ENCODE measurements at places on chromosomes 13 and 19.

DNA sequence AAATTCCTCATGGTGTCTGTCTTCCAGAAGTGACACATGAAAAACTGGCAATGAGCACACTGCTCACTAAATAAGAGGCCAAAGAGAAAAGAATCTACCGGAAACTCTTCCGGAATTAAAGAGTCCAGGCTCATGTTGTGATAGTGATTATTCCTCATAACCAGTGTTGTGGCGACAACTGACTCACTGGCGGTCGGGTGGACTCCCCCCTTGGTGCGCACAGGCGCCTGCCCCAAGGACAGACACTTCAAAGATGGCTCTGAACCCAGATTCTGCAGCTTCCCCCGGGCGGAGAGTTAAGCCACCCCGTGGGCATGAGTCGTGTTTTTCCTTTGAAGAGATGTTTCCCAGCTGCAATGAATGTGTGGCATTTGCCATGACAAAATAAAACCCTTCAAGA, 10.3 kb downstream of the IL17D start:
- DNase-seq, result peak; percentile 18

DNA sequence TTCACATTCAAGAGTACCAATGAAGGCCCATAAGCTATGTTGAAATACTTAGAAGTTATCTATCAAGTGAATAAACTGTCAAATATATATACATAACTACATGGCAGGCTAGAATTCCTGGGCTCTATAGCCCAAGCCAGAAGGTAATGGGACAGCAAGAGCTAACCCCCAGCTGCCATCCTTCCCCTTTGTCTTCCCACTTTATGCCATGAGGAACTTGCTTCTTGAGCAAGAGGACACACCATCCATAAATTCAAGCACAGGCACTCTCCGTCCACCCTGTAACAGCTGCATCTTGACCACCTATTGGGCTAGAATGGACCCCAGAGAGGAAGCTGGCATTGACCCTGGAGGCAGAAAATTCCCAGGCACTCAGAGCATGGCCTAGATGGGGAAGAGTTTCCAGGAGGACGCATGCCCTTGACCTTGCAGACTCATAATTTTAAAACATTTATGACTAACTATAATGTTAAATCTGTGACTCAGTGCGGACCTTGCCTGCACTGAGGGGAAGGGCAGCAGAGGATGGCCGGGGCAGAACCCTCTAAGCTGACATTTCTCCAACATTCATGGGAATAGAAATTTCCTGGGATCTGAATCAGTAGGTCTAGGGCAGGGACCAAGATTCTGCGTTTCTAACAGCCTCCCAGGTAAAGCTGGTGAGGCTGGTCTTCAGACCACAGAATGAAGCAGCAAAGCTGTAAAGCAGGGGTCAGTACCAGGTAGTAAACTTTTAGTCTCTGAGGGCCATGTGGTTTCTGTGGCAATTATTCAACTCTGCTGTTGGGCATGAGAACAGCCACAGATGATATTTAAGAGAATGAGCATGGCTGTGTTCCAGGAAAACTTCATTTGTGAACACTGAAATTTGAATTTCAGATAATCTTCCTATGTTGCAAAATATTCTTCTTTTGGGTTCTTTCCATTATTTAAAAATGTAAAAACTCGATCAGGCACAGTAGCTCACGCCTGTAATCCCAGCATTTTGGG, 71.4 kb upstream of the CLDN10 start:
- DNase-seq, result peak; percentile 37

GRCh38 chr19:31568724-31569123, 219.5 kb upstream of the TSHZ3 start:
- DNase-seq, result no peak

GRCh38 chr19:57210381-57210780, 19.1 kb downstream of the ZNF264 start:
- no peak for DNase-seq

DNA sequence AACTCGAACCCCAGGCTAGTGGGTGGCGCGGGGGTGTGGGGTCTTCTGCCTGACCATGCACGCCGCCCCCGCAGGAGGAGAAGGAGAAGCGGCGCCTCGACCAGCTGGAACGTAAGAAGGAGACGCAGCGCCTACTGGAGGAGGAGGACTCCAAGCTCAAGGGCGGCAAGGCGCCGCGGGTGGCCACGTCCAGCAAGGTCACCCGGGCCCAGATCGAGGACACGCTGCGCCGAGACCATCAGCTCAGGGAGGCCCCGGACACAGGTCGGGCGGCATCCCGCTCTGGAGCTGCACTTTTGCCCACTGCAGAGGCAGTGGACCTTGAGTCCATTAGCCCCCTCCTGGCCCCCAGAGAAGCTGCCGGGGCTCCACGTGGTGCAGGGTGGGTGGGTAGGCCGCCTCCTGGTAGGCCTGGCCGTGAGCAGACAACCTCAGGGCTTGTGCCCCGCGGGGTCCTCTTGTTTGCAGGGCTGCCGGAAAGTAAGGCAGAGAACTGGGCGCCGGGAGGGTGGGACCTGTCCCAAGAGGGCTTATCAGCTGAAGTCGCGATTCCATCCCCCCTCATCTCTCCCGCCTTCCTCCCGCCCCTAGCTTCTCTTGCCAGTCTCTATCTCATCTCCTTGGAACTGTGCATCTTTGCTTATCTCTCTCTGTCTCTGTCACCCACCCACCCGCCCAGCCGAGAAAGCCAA, 9.9 kb downstream of the CCDC124 start:
- DNase-seq, result no peak

DNA sequence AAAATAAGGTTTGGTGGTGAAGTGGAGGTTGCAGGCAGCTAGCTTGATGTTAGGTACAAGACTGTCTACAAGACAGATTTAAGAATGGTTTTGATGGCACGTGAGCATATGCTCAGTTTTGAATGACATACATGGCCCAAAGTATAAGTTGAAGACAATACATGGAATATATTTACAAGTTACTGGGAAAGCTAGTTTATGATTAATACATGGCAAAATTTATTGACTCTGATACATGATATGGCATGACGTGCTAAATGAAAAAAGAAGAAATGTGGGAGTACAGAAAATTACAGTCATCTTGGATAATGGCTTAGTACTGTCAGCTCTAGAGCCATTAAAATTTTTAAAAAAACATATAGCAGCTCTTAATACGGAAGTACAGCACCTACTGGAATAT, 4.4 kb downstream of the KLF5 start:
- no peak for DNase-seq

GRCh38 chr19:39154100-39154628, 28.6 kb downstream of the PAK4 start:
- no peak for DNase-seq

DNA sequence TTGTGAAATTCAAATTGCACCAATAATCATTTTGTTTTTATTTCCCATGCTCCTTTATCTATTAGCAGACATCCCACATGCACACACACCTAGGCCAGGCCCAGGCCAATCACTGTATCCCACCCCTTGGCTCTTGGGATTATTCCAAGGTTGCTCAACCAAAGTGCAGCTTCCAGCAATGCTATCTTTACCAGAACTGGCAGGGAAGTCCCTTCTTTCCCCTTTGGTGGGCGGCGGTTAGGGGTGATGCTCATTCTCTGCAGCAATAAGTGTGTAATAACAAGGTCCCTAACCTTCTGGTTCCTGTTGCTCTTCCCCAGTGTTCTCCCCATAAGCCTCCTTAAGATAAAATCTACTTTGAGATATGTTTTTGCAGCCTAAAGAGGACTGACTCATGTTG, 18.3 kb upstream of the KCTD12 start:
- DNase-seq, result peak; percentile 88

GRCh38 chr19:56837492-56838023, 3.0 kb downstream of the PEG3 start:
- peak; percentile 53 for DNase-seq

DNA sequence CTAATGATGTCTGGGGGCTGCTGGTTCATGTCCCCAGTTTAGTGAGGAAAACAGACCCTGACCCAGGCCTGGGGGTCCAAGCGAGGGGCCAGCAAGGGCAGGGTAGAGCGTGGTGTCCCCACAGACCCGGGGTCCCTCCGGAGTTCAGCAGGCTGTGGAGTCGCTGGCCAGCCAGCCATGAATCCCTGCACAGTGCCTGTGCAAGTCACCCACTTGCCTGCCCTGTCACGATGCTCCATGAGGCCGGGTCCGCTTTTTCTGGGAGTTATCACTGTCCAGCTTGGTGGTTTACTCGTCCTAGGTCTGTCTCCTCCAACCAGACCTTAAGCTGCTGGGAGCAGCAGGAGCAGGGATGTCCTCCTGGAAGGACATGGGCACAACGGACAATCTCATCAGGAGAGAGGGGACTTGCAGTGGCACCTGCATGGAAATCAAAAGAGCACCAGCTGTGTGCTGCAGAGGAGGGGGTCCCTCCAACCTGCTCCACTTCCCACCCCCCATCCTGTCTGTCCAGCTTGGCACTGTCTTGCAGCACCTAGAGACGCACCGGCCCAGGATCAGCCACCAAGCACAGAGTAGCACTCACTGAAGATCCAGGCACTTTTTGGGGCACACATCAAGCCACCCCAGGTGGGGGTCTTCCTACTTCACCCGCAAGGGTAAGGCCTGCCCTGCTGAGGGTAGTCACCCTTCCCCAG, 121.8 kb downstream of the URI1 start:
- DNase-seq, result no peak

GRCh38 chr13:42333613-42334328, 61.8 kb downstream of the AKAP11 start:
- peak; percentile 26 for DNase-seq

DNA sequence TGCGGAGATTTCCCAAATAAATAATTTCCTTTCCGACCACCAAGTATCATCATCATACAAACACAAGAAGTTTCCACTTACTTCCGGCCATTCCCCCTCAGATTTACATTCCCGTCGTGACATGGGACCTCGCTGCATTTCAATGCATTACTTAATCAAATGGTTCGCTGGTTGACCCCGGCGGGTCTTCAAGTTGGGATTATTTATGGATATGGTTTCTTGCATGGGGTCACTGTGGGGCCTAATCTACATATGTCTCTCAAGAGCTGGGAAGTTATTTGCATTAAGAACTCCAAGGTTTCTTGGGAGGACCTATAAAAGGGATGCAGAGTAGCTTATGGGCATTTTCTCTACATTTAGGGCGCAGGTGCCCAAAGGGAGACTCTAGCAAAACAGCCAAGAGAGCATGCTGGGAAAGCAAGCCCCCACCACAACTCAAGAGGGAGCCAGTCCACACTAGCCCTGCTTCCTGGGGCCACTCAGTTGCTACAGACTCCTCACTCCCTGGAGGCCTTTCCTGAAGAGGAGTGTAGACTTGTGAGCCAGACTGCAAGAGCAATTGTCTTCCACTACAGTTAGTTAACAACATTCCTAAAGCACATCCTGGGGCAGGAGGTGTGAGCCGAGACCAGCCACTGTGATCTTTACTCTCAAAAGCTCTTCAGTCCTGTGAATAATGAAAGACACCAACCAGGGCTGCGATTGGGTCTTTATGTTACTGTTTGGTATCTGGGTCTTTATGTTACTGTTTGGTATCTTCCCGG, 125.3 kb downstream of the KATNAL1 start:
- no peak for DNase-seq

DNA sequence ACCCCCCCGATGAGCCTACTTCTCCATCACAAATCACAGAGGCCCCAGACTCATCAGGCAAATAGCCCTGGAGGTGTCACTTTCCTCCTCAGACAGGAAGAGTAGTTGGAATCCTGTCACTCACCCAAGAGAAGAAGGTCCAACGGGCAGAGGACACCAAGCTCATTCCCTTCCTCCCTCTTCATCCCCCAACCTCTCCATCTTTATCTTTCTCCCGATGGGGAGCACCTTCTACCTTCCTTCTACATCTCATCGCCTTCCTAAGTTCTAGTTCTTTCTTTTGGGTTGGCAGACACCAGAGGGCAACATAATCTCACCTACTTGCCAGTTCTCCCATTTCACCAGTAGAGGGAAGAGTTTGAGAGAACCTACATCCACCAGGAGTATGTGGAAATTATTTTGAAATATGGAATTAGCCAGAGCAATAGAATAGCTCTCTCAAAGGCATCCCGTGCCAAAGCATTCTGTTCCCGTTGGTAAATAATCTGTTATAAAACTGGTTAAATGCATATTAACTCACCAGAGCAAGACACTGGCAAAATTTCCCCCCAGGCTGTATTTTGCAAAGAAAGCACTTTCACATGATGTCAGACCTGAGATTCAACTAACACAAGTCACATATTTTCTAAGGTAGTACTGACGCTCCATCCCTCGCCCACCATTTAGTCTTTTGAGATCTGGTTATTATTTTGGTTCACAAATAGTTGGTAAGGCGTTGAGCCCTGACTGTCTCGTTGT, 55.0 kb downstream of the ZIC5 start:
- peak; percentile 66 for DNase-seq

DNA sequence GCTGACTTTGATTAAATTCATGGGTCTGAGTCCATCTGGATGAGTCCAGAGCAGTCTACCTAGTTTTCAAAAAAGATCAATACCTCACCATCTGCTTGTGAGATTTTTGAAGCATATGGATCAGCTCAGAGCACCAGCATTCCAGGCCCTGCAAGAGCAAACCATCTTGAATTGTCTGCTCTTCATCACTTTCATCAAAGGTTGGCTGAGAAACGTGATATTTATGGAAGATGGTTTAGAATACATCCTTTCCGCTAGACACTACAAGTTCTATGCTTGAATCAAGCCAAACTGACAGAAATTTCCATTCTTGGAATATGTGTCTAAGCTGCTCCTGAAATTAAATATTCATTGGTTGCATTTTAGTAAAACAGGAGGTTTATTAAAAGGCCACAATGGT, 190.3 kb downstream of the KCNRG start:
- DNase-seq, result no peak

GRCh38 chr13:112917056-112917664, 51.9 kb upstream of the MCF2L start:
- DNase-seq, result no peak

- no peak for DNase-seq
Observed at GRCh38 chr13:75090872-75091615, 390.9 kb downstream of the TBC1D4 start.

GRCh38 chr19:51599084-51599483, 28.0 kb downstream of the ZNF175 start:
- no peak for DNase-seq

GRCh38 chr19:32902448-32902847, 32.9 kb upstream of the SLC7A9 start:
- no peak for DNase-seq

DNA sequence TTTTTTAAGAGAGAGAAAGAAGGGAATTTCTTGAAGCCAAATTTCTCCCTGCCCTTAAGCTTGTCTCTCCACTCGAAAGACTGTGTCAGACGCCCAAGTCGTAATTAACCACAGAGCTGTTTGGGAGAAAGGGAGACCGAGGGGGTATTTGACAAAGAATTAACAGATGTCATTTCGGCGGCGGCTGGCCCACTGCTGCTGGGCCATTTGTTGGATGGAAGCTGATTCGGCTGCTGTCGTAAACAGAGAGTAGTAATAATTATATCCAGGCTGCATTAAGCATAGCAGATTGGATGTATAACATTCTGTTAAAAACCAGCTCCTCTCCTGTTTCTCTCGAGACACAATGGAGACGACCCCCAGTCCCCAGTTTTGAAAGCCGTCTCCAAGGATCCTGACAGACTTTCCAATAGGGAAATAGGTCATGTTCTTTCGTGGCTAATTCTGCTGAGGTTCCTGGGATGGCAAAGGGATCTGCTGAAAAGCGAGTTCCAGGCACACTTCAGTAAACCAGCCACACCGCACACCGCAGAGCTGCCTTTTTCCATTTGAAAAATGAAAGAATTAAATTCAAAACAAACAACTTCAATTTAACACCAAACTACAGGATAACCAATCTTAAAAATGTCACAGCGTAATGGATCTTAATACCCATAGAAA, 71.5 kb downstream of the KCTD15 start:
- no peak for DNase-seq

- DNase-seq, result no peak
Observed at GRCh38 chr13:34620862-34621261, 321.2 kb upstream of the NBEA start.

All from suppressor macrophage treated with lipopolysaccharide for 1 hour (primary cell).